Testis (tissue), 5 donors: ENCODE measurements at places on chromosomes 3 and 15.

DNA sequence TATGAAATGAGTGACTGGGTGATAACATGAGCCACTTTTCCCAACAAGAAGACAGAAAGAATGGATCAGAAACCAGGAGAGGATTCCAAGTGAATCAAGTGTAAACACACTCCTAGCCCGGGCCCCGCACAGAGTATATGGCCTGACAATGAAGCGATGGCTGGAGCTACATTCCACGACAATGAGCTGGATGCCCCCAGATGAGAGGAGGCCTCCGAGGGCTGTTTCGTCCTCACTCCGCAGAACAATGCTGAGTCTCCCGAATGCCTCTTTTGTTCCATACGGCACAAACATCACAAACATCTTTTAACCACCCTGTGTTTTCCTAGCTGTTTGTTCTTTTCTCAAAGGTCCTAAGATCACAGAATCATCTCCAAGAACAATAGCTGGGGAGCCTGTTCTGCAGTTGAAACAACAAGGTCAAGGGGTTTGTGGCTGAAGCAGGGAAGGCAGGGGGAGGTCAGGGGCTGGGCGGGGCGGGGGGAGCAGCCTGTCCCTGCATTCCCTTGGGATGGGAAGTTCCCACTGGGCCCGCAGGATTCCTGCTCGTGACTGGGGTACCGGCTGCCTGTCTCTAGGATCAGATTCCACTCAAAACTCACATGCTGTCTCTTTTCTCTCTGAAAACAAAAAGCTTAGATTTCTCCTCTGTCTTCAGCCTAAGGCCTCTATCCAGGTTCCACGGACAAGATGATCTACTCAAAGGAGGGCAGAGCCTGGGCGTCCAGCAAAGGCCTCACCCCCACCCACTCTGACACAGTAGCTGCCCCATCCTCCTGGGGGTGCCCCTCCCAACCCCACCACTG lies 151.3 kb downstream of the XXYLT1 start:
- peak; percentile 36 for DNase-seq

DNA sequence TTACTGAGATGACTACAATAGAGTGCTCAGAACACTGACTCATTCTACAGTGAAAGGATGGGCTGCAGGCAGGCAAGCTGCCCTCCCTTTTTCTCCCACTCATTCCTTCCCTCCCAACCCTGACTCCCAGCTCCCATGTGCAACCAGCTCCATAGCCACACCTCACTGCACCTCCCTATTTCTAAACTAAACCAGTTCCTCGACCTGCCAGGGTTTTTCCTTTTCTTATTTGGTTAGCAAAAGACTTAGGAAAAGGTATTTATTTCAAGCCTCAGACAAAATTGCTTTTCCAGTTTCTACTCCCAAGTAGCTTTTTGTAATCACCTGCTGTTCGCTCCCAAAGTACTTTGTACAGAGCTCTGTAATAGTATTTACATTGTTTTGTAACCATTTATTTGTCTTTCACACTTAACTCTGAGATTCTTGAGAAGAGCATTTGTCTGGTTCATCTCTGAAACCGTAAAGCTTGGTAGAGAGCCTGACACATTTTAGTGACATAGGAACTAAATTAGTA lies 2.2 kb downstream of the AADAC start:
- peak; percentile 73 for DNase-seq

GRCh38 chr3:190595179-190595795 lies 81.4 kb downstream of the IL1RAP start:
- no peak for DNase-seq

DNA sequence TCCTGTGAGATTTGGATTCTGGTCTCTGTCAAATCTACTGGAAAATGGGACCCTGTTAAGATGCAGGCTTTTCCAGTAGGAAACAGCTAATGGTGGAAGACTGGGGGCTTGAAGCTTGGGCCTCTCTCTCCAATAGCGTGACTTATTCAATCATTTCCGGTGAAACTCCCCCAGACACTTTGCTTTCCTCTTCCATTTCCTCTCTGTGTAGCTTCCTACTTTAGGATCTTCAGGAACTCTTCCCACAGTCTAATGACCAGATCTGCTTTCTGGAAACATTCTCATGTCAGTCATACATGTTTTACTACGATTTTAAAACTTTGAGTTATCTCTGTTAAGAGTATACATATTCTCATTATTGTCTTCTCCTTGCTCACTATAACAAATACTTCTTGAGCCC lies 28.0 kb upstream of the TPRG1 start:
- DNase-seq, result no peak

DNA sequence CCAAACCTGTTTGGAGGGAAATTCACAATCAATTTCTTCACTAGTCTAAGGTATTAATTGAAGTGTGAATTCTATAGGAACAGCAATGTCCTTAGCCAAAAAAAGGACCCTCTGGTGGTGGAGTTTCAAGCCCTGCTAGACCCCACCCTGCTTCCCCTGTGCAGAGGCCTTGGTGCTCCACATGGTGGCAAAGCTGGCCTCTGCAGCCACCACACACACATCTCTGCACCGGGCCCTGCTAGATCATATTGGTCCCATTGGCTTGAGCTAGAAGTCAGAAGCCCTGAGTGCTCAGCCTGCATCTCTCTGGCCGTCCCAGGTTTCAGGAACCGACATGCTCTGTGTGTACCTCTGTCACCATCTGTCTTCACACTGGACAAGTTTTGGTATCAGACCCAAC lies 220.9 kb upstream of the TRIM42 start:
- no peak for DNase-seq

GRCh38 chr3:52671676-52672075 lies 14.0 kb downstream of the PBRM1 start:
- no peak for DNase-seq

GRCh38 chr3:127422663-127423375 lies 135.0 kb upstream of the PRR20G start:
- DNase-seq, result no peak

- no peak for DNase-seq
Measured at GRCh38 chr15:79520654-79521053, 88.5 kb downstream of the MINAR1 start.
